Stromal cell of bone marrow (primary cell): ENCODE measurements at places on chromosomes 4 and X.
A peak's percentile ranks its signal among the peaks of the same experiment; 100 is the strongest.

- DNase-seq = no peak
Observed at GRCh38 chrX:9164533-9165426, 130.9 kb upstream of the FAM9B start.

DNA sequence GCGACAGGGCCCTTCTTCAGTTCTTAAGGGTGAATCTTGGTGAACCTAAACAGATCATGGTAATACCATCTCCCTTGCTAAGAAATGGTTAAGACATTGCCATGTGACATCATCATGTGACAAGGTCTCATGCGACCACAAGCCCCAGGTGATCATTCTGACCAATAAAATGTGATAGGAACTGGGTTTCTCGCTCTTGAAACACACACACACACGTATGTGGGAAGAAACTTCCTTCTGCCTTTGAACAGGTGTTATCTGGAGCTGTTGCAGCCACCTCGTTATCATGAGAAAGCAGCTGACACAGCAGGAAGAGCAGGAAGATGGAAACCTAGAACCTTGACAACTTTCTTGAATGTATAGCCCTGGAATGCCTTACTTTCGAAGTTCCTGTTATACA lies 10.2 kb downstream of the SOD3 start:
- no peak for DNase-seq

DNA sequence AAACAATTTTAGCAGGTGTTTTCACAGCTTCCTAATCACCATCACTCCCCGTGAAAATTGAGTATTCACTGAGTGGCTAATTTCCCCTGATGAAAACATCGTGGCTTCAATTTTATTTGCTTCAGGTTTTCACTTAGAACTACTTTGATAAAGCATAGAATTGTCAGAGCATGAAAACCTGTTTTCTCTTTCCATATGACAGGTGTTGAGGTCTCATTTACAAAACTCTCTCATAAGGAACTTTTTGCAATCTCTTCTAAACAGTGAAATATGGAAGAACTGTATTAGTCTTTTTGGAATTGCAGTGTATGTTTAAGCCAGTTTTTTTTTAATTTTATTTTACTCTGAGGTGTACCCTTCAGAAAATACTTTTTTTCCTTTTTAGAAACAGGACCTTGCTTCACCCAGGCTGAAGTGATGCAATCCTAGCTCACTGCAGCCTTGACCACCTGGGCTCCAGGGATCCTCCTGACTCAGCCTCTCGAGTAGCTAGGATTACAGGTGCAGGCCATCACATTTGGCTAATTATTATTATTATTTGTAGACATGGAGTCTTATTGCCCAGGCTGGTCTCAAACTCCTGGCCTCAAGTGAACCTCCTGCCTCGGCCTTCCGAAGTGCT lies 111.2 kb upstream of the RAPGEF2 start:
- no peak for DNase-seq

GRCh38 chr4:139833151-139833910 lies 167.7 kb downstream of the MGST2 start:
- no peak for DNase-seq

GRCh38 chr4:19700992-19701391 lies 550.7 kb upstream of the SLIT2 start:
- DNase-seq = no peak

GRCh38 chrX:9947131-9947794 lies 19.9 kb upstream of the CLDN34 start:
- no peak for DNase-seq

GRCh38 chr4:168521721-168522120 lies 24.9 kb downstream of the PALLD start:
- no peak for DNase-seq

DNA sequence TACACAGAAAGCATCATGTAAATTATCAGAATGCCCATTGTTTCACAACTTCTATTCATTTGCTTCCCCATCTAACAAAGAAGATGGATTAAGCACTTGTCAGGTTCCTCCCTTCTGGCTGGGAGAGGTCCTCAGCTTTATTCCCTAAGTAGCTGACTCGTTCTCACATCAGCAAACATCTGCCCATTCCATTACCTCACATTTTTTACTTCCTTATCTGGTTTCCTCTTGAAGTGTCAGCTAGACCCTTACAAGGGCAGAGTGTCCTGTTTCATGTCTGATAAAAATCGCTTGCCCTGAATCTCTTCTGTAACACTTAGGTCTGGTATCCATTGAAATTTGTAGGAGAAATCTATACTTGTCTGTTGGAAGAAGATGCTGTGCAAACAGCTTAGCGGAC lies 34.7 kb downstream of the TMPRSS11A start:
- no peak for DNase-seq

DNA sequence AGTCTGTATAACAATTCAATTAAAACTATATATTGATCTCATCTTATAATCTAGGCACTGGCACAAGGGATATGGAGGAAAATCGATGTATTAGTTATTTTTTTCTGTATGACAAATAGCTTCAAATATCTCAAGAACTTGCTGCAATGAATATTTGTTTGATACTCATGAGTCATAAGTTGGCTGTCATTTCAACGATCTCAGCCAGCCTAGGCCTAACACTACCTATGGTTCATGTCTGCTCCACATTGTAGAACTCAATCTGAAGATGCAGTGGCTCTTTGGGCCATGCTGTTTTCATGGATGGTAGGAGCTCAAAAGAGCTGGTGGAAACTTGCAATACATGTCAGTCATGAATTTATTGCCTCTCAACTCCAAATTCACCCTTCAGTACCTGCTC lies 44.7 kb downstream of the MAGEB17 start:
- DNase-seq = no peak

DNA sequence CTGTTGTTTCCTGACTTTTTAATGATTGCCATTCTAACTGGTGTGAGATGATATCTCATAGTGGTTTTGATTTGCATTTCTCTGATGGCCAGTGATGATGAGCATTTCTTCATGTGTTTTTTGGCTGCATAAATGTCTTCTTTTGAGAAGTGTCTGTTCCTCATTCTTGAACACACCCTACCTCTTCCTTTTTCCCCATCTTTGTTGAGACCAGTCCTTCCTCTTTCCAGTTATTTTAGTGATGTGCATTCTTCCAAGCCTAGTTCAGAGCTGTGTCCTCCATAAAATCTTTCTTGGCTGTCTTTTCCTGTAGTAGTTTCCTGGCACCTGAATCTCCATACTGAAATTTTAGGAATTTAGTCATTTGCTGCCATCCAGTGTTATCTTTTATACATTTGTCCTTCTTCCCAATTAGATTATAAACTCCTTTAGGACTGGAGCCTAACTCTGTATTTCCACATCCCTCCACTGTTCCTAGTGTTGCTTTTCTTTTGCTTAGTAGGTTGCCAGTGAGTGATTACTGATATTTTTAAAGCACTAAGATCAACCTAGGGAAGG lies 11.4 kb downstream of the FHIP1A start:
- DNase-seq = no peak

GRCh38 chr4:8258552-8259212 lies 10.9 kb upstream of the HTRA3 start:
- DNase-seq = no peak

DNA sequence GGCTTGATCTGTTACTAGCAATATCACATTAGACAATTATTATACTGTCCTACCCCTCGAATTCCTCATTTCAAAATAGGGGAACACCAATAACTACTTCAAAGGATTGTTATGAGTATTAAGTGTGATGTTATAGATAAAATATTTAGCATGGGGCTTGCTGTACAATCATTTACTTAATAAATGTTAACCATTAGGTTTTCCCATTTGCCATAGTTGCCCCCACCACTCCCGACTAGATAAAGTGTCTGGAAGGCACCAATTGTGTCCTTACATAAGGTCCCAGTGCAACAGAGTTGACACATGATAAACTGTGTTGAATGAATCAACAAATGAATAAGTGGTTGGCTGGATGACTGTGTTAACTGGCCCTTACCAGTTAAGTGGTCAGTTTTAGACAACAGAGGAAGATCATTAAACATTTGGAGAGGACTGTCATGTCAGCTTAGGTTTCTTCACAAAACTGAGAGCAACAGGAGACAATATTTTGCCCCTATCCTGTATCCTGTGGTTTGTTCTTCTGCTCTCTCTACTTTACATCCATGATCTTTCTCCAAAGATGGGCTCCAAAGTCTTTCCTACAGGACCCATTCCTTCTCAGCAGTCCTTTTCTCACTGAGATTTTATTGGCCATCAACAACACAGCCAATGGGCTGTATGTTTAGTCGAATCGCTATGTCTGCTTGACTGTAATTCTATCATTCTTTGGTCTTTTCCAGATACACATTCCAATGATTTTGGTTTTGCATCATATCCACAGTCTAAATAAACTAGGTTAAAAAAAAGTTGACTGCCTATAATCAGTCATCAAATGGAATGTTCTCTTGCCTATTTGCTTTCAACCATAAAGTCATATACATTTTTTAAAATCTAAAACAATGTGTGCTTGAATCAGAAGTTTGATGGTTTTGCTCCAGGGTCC lies 74.4 kb downstream of the RNF150 start:
- DNase-seq = peak; percentile 19

GRCh38 chr4:100130491-100130890 lies 59.8 kb downstream of the DDIT4L start:
- DNase-seq = no peak

DNA sequence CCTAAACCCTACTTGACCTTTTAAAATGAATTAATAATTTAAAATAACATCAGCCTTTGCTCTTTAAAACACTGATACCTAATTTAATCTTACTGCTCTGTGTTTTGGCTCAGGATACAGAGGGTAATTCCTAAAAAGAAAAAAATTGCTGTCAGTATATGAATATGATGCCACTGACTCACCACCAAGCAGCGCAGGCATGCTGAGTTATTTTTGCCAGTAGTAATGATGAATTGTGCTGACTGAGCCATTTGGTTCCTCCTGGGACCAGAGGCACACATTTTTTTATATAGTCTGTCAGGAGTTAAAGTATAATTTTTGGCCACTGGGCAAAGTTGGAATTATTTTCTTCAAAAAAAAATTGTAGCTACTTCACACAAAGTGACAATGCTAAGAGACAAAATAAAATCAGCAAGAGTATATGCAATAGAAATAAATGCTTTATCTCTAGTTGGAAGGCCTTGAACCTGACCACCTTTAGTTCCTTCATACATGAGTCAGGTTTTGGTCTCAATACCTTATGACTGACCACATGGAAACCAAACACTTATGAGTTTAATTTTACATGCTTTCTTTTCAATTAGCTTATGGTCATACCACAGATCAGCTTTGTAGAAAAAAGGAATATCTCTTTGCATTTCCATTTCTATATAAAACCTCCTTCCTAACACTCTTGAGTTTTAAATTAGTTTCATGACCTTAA lies 115.1 kb downstream of the PPP3CA start:
- DNase-seq = peak; percentile 89

GRCh38 chrX:19647731-19648588 lies 132.7 kb upstream of the MAP3K15 start:
- no peak for DNase-seq

DNA sequence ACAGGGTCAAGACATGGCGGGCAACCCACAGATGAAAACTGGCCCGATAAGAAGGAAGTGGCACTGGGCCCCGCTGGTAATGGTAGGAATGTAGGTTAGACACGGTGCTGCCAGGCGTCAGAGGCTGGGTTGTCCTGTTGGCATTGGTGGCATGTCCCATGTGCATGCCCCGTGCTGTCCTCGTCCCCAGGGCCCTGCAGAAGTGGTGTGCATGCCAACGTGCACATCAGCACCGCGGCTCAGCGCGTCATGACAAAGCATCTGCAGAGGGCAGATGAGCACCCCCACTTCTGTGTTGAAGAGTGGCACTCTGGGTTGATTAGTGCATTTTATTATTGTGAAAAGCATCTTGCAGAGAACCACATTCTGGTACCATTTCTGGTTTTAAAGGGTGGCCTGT lies 35.6 kb downstream of the NELFA start:
- DNase-seq = no peak

DNA sequence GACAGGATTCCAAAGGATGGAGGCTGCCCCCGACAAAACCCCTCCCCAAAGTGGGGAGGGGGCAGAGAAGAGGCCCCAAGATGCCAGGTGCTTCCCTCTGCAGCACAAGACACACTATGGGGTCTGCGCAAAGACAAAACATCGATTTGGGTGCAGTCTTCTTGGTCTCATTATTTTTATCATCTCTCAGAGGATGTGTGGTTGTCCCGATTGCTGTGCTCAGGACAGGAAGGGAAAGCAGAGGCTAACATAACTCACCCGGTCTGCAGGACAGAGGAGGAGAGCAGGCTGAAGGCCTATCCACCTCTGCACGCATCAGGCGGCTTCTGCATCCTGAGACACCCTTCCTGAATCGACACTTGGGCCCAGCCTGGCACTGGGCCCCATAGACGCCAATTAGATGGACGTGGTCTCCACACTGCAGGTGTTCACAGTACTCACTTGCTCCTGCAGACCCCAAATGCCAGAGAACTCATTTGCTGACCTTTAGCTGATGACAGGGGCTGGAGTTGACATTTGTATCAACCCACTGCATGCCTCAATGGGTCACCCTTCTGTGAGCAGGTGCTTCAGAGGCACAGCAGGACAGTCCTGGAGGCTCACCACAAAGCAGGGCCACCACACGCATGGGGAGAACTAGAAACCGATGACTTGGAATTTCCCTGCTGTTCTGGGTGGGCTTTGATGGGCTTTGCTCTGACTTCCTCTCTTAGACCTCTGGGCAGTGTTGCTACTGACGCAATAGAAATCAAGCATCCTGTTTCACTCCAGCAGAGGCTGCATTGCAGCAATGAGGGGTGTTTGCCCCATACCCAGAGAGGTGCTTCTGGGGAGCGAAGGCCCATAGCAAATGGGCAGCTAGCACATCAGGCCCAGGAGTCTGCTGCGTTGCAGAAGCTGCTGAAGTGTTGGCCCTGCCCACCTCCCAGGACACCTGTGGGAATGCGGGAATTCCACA lies 96.3 kb upstream of the ENPP6 start:
- no peak for DNase-seq

GRCh38 chrX:11640089-11640488 lies 25.6 kb downstream of the ARHGAP6 start:
- DNase-seq = no peak

DNA sequence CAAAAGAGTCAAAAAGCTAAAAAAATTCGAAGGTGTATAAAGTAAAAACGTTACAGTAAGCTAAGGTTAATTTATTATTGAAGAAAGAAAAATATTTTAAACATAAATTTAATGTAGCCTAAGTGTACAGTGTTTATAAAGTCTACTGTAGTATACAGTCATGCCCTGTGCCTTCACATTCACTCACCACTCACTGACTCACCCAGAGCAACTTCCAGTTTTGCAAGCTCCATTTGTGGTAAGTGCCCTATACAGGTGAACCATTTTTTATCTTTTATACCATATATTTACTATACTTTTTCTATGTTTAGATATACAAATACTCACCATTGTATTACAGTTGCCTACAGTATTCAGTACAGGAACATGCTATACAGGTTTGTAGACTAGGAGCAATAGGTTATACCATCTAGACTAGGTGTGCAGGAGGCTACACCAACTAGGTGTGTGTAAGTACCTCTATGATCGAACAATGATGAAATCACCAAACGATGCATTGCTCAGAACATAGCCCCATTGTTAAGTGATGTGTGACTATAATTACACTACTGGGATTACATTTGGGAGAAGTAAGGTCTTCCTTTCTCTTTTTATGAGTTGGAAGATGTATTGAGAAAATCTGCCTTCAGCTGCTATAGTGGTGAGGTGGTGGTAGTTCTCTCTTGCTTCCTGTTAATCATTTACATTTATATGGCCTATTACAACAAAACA lies 27.2 kb downstream of the TMSB4X start:
- no peak for DNase-seq
